ENCODE measurements at places on chromosomes 5 and 9.

DNA sequence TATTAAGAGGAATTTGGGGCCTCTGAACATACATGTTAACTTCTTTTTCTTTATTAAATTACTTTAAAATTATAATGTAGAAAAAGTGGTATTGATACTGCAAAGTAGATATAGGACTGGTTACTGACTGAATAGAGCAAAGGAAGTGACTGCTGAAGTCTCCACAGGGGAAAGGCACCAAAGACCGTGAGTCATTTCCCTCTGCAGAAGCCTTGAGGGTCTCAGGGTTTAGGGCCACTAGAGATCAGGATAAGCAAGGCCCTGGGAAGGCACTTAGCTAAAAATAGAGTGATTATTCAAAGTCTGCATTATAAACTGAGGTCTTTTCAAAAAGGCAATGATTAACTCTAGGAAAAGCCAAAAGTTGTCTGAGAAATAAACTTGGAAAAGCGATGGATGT is 44.7 kb upstream of the ITGA1 start:
- DNase-seq = no peak

GRCh38 chr9:83978992-83979811 is 813 bp downstream of the HNRNPK start:
- DNase-seq = peak; percentile 70

- DNase-seq = no peak
These were observed 143.3 kb downstream of the SEC61B start for GRCh38 chr9:99365233-99365980.

DNA sequence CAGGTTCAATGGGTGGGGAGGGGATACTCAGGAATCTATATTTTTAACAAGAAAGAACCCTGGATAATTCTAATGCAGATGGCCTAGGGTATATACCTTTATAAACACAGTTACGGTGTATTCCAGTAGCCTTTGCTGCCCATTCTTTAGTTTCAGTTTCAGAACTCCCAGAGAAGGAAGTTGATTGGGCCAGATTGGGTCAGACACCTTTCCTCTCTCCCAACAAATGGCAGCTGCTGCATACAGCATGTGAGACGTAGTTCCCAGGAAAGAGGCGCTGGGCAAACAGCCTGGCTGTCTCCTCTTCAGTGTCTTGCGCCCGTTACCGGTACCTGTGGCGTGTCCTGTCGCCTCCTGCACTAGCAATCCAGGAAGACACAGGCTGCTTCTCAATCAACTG is 20.4 kb downstream of the ACO1 start:
- no peak for DNase-seq

DNA sequence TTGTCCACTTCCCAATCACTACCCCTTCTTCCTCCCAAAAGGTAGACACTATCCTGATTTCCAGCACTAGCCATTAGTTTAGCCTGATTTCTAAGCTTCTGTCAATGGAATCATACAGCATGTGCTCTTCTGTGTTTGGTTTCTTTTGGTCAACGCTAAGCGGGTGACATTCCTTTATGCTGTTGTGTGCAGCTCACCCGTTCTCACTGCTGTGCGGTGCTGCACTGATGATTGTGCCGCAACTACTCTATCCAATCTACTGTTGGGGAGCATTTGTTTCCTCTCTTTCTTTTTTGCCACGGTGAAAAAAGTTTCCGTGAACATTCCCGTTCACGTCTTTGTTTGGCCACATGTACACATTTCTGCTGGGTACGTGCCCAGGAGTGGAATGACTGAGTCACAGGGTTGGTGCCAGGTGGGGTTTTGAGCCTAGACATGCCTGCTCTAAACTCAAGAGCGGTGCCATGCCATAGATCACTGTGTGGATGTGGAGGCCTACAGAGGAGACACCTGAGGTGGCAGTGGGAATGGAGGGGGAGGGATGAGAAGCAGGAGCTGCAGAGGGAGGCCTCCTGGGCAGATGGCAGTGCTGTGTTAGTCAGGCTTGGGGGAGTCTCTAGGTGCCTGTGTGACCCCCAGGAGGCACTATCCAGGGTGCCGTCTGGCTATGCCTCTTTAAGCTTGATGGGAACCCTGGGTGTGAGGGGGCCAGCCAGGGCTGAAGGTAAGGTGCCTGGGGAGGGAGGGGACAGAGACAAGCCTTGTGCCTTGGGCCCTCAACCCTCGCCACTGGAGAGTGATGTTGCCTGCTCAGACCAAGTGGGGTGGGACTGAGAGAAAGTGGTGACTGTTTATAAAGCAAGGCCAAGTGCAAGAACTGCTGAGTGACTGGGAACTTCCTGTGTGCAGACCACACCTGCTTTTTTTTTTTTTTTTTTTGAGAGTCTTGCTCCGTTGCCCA is 11.4 kb upstream of the ANKRD33B start:
- DNase-seq = no peak

DNA sequence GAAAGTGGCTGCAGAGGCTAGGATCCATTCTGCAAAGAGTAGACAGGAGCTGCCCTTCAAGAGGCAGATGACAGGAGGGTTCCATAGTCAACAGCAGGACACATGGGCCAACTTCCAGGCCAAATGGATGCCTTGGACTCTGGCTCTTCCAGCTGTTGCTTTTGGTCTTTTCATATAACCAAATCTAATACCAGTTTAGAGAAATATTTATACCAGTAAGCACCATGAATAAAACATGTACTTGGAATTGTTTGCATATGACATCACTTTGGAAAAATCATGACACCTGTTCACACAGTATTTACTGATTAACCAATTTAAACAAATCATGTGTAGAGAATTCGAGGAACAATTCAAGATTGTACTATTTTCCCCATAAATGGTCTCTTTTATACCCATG is 481.3 kb downstream of the DMRT2 start:
- no peak for DNase-seq

DNA sequence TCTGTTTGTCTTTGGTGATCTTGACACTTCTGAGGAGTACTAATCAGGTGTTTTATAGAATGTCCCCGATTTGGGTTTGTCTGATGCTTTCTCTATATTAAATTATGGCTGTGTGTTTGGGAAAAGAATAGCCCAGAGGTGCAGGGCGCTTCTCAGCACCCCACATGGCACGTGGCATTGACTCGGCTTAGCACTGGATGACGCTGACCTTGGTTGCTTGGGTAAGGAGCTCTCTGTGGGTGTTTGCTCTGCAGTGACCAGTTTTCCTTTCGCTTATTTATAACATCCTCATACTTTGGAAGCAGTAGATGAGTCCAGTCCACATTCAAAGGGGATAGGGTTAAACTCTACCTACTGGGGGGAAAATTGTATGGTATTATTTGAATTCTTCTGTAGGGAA is 12.5 kb upstream of the FAM120AOS start:
- no peak for DNase-seq

DNA sequence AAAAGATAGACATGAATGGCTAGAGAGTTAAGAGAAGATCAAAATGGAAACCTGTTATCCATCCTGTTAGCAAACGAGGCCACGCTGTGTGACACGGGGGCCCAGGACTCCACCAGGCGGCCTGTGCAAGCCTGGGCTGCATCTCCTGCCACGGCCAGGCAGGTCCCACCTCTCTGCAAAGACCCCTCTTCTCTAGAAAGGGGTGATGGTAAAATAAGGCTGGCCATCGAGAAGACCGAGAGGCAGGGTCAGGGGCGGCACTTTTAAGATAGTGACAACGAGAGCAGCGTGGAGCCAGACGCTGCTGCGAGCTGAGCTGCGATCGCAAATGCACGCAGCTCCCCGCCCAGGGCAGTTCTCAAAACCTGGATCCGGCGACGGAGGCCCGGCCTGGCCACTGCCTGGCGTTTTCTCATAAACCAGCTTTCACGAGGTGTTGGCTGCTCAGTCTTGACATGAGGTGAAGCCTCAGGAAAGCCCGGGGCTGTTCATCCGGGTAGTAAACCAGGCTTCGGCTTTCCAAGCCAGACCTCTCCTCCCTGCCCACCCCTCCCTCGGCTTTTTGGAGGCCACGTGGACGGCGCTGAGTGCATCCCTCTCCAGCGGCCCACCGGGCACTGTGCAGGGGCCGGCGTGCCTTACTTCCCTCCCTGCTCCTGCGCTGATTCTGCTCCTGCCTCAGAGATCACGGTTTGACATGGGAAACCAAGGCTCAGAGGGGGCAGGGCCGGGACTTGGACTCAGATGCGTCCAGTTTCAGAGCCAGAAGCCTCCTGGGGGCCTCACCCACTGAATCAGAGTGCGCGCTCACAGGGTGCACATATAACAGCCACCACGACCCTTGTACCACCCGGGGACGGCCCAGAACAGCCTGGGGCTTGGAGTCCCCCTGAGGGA is 151.6 kb upstream of the PHYKPL start:
- no peak for DNase-seq

DNA sequence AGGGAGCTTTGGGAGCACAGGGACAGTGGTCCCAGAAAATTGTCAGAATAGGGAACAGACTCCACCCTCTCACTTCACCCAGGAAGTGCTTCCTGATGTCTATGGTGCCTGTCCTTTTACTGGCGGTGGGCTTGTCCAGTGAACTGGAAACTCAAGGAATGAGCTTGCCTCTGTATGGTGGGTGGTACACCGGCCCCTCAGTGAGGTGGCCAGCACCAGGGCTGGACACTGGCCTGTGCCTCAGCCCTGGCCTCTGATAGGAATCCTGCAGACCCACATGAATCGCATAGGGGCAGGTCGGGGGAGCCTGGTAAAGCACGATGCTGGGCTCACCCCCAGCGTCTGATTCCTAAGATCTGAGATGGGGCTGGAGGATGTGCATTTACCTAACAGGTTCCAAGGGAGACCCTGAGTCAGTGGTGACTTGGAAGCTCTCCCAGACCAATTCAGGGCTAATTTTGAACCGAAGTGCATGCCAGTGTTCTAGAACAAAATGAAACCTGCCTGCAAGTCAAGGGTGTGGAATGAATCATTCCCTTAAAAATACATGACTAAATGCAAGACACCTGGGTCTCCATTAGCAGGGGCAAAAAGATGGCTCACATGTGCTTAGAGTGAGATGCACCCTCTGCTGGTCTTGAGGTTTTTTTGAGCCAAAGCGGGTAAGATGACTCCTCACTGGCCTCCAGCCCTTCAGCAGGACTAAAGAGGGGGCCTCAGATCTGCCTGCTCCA is 178.3 kb downstream of the HSPA4 start:
- no peak for DNase-seq

DNA sequence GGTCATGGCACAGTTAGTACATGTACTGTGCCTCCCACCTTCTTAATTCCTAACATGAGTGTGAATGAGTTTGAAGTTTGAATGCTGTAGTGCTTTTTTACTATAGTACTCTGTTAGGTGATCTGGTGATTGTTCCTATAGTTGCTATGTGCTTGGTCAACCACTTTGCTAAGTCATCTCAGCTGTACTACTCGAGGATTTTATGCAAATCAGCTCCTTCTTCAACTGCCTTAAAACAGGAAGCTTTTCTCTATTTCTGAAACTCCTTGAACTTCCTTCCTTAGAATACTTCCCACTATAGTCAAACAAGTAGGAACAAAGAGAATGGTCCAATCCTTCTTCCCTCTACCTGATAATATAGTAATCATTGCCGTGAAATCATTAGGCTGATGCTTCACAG is 219.6 kb downstream of the CTNND2 start:
- DNase-seq = no peak

DNA sequence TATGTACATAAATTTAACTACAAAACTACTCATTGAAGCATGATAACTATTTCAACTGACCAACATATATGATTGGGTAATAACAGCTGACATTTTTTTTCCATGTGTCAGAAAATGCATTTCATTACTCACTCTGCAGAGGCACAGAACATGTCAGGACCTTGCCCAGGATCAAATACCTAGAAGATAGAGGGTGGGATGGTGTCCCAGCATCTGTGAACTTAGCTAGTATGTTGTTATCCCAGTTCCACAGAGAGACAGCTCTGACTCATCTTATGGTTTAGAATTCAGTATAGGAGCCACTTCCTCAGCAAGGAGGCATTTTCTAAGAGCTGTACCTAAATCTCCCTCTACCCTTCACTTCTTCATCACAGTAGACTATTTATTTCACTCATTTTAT is 1198.6 kb upstream of the ACO1 start:
- DNase-seq = no peak

DNA sequence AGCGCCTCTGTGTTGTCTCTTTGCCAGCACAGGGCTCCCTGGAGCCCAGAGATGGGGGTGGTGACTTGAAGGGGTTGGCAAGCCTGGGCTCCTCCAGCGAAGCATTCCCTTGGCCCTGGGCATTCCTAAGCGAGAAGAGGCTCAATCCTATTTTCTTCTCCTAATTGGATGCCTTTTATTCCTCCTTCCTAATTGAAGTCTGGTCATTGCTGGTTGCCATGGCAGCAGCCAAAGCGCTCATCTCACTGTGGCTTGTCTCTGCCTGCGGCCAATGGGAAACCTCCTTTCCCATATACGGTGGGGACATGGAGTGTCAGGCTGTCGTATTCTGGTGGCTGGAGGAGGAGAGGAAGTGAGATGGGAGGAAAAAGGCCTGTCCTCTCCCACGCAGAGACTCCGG is 52.3 kb upstream of the RARS1 start:
- DNase-seq = no peak

DNA sequence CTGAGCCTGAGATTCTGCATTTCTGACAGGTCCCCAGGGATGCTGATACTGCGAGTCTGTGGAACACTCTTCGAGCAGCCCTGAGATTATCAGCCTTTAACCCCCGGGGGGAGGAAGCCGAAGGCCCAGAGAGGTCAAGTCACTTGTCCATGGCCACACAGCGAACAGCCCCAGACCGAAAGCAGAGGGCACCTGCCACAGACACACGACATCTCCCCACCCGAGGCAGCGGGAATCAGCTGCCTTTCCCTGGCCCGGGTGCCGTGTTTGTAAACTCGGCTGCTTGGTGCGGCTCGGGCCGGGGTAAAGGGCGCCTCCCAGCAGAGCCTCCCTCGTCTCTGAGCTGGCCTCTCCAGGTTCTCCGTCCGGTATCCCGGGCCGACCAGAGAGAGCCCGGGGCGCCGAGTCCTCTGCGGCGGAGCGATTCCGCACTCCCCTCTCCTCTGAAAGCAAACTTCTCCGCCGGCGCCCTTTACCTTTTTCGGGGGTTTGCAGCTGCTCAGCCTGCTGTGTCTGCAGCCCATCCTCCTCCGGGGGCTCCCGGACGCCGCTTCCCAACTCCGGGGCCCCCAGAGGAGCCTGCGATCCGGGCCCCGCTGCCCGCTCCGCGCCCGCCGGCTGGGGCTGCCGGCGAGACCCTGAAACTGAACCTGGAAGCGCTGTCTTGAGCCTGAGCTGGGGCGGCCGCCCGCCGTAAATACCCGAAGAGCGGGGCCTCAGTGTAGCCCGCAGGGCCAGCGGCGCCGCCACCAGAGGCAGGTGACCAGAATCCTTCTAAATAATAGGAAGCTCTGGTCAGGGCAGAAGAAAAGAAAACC is at the start of gene CCDC69:
CCDC69 (minus strand) TSS at position 646 of the 818 bp plus-strand sequence; CDS start at position 524, 122 bp downstream.
- DNase-seq = no peak

All from stimulated activated CD8-positive, alpha-beta memory T cell treated with anti-CD3 and anti-CD28 coated beads, Interleukin-7, amount 100 ng/mL, for 1 hour (primary cell).